PC-3 (cell line): ENCODE measurements at places on chromosomes 12 and 14. TPM values are rescaled to one million over a fixed set of nuclear protein-coding genes. Genes with fewer than 3 reads are reported as not detected.

Gene PARP11
- 0.98 and 2.2 TPM in 2 replicates for total RNA-seq

Gene SYNE3
- total RNA-seq, result 1.2 and 3.5 TPM in 2 replicates

Gene STYK1
- total RNA-seq, result 4.3 and 8.6 TPM in 2 replicates

Gene TSPAN19
- total RNA-seq, result not detected in 2 replicates

Gene VRTN
- not detected in 2 replicates for total RNA-seq

GRCh38 chr12:92505254-92506231 lies 197.2 kb upstream of the PLEKHG7 start:
- H3K36me3 ChIP-seq, result no peaks in the 10 kb centered on the region
- no peaks in the 10 kb centered on the region for H3K4me1 ChIP-seq
- H3K4me3 ChIP-seq, result no peak overlapping the region
- no peak for DNase-seq
- no peaks in the 10 kb centered on the region for H3K27me3 ChIP-seq
- H3K27ac ChIP-seq, result no peak overlapping the region

DNA sequence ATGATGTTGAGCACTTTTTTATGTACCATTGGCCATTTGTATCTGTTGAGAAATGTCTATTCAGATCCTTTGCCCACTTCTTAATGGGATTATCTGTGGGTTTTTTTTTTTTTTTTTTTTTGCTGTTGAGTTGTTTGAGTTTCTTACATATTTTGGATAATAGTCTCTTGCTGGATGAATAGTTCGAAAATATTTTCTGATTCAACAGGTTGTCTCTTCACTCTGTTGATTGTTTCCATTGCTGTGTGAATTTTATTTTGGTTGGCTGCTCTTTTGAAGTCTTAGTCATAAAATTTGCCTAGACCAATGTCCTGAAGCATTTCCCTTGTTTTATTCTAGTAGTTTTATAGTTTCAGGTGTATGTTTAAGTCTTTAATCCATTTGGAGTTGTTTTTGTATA lies 64.5 kb downstream of the CAND1 start:
- no peaks in the 10 kb centered on the region; the same call in 1 of the 2 replicates for H3K36me3 ChIP-seq
- no peak overlapping the region for H3K27ac ChIP-seq
- H3K4me3 ChIP-seq, result no peak overlapping the region
- no peak for DNase-seq
- no peaks in the 10 kb centered on the region for H3K27me3 ChIP-seq

GRCh38 chr12:104719700-104720338 lies 238.3 kb downstream of the SLC41A2 start:
- no peak overlapping the region for H3K4me3 ChIP-seq
- H3K27ac ChIP-seq, result no peak overlapping the region
- no peaks in the 10 kb centered on the region for H3K4me1 ChIP-seq

GRCh38 chr12:40056373-40056772 lies 49.5 kb downstream of the SLC2A13 start:
- DNase-seq, result no peak
- no peaks in the 10 kb centered on the region for H3K36me3 ChIP-seq
- H3K27ac ChIP-seq, result no peak overlapping the region

GRCh38 chr14:99574099-99574880 lies 29.7 kb downstream of the CCDC85C start:
- H3K4me3 ChIP-seq, result peak overlapping the region; percentile 26; the same call in 1 of the 2 replicates
- H3K27ac ChIP-seq, result peak overlapping the region; percentile 67
- DNase-seq, result peak; percentile 74
- H3K4me1 ChIP-seq, result peaks cover 56% of the 10 kb centered on the region
- H3K27me3 ChIP-seq, result no peaks in the 10 kb centered on the region

GRCh38 chr12:108629824-108630476 lies 3.7 kb downstream of the SELPLG start:
- H3K36me3 ChIP-seq, result no peaks in the 10 kb centered on the region
- H3K27ac ChIP-seq, result peak overlapping the region; percentile 86
- no peak overlapping the region for H3K4me3 ChIP-seq
- DNase-seq, result peak; percentile 71
- no peaks in the 10 kb centered on the region for H3K27me3 ChIP-seq
- peaks cover 45% of the 10 kb centered on the region for H3K4me1 ChIP-seq

DNA sequence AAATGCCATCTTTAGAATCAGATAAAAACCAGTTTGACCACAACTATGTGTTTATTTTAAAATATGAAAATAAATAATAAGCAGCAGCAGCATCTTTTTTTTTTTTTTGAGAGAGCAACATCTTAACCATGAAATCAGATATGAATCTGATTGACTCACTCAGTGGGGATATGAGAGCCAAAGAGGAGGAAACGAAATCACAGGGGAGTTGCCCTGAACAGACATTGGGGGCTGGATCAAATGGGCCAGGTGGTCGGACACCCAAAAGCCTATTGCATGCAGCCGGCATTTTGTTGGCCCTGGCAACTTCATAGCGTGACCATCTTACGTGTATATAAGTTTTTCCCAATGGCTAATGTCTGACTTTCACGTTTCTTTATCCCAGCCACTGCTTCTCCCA lies 321.1 kb downstream of the NPAS3 start:
- no peak overlapping the region for H3K4me3 ChIP-seq
- H3K4me1 ChIP-seq, result no peaks in the 10 kb centered on the region
- DNase-seq, result peak; percentile 22
- H3K27ac ChIP-seq, result no peak overlapping the region
- no peaks in the 10 kb centered on the region for H3K27me3 ChIP-seq
- no peaks in the 10 kb centered on the region for H3K36me3 ChIP-seq

GRCh38 chr14:99596071-99596627 lies 7.9 kb downstream of the CCDC85C start:
- H3K4me1 ChIP-seq, result peaks cover 26% of the 10 kb centered on the region
- H3K27me3 ChIP-seq, result no peaks in the 10 kb centered on the region
- H3K27ac ChIP-seq, result no peak overlapping the region
- DNase-seq, result peak; percentile 36

DNA sequence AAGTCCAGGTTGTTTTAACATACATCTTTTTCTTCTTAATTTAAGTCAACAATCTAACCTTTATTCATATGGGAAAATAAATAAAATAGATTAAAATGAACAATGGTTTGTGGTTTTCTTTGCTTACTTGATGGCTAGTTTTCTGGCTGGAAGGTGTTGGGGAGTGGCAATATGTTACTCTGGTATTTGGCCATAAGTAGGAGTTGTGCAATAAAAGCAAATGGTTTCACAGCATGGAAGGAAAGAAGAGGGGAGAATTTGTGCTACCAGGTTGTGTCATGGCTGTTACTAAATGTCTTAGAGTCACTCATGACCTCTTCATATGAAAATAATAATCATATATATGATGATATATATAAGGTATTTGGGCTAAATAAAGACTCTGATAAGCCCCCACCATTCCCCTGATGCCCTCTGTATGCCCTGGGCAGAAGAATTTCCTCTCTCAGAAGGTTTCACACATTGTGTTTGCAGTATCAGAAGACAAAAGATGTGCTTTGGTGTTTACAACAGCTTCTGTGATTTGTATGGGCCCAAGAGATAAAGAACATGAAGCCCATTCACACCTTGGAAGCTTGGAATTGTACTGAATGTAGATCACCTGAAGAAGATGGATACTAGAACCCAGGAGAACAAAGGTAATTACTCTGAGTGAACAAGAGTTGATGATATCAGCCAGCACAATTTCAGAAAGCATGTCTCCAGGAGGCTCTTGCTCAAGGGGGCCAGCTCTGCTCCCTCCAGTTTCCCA lies 160.9 kb downstream of the ALG10B start:
- no peak for DNase-seq
- no peak overlapping the region for H3K4me3 ChIP-seq
- no peaks in the 10 kb centered on the region for H3K27me3 ChIP-seq
- no peak overlapping the region for H3K27ac ChIP-seq
- H3K4me1 ChIP-seq, result 0 out of 2 replicates have a peak, but pooled peaks cover 6% of the 10 kb centered on the region

DNA sequence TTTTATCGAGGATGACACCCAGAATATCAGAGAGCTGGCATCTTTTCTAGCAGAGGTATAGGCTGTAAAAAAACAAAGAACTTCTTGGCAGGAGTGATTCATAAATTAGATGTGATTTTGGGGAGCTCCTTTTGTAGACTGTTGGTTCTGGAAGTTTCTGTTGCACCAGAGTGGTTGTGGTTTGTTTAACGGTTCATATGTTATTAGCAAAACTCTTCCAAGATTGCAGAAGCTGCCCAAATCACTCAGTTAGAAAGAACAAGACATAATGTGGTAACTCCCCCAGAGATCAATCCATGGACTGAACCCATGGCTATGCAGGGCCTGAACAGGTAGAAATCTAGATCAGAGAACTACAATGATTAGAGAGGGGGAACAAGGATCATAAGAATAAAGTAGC lies 6.7 kb upstream of the RNASE10 start:
- no peaks in the 10 kb centered on the region for H3K36me3 ChIP-seq
- peak overlapping the region; percentile 16; the same call in 1 of the 2 replicates for H3K27ac ChIP-seq
- H3K27me3 ChIP-seq, result no peaks in the 10 kb centered on the region
- H3K4me3 ChIP-seq, result no peak overlapping the region

- no peaks in the 10 kb centered on the region for H3K27me3 ChIP-seq
- no peaks in the 10 kb centered on the region for H3K36me3 ChIP-seq
- H3K27ac ChIP-seq, result no peak overlapping the region
- no peak for DNase-seq
Observed at GRCh38 chr12:57897286-57897974, 43.9 kb upstream of the ATP23 start.

DNA sequence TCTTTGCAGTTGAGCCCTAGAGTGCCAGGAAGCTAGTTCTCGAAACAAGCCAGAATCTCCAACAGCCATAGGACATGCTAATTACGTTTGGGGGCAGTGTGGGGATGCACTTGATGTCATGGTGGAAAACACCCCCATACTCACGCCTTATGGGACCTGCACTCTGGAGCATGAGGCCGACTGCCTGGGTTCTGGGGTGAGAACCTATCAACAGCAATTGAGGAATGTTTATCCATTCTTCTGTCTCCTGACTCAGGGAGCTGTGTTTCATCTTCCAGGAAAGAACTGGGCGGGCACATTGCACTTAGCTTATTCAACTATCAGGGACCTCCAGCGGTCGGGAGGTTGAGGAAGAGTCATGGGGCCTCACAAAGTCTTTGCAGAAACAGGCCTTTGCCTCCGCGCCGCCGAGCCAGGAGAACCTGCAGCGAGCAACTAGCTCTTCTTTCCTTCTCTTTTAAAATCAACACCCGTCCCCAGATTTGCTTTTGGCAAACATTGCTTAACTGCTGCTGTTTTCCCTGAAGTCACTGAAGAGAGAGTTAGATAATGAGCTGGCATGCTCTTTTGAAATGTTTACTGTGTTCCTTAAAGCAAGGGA lies 226.1 kb upstream of the DIO3 start:
- no peak overlapping the region for H3K4me3 ChIP-seq
- no peak overlapping the region for H3K27ac ChIP-seq
- H3K27me3 ChIP-seq, result 0 out of 2 replicates have a peak, but pooled peaks cover 4% of the 10 kb centered on the region
